Iris pigment epithelial cell (primary cell): ENCODE measurements at places on chromosomes 1 and 21.

DNA sequence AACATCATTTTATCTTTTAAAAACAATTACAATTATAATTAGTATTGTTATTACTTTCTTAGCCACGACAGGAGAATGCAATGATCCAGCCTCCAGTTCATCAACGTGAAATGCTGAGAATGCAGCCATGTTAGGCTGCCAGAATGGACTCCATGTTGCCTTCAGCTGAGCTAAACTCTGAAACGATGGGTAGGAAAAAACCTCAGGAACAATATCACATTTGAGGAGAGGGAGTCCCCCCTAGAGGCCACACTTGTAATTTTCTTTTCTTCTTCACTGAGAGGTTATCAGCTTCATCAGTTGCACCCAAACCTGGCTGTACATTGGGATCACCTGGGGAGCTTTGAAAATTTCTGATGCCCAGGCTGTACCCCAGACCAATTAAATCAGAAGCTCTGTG lies 34.6 kb upstream of the DNAH14 start:
- DNase-seq, result peak; percentile 6

DNA sequence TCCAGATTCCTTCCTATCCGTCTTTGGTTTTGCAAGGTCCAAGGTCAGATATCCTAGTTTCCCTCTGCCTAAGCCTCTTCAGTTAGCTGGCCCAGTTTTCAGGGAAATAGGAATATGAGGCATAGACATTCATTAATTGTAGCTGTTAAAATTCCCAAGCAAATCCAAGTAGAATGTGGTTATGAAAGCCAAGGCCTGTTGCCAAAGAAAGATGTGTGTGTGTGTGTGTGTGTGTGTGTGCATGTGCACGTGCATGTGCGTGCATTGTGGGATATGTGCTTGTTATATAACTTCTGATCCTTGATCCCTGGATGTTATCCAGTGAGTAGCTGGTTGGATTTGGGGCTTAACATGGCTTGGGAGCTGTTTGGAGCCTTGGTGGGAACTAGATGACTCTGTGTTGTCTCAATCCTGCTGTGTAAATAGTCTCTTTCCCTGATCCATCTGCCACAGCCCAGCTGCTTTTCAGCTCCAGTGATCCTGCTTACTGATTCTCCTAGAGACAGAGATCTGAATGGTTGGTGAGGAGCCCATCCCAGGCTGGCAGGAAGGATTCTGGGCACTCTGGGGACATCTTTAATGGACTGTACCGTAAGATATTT lies 70.6 kb upstream of the GCLM start:
- DNase-seq, result peak; percentile 53

DNA sequence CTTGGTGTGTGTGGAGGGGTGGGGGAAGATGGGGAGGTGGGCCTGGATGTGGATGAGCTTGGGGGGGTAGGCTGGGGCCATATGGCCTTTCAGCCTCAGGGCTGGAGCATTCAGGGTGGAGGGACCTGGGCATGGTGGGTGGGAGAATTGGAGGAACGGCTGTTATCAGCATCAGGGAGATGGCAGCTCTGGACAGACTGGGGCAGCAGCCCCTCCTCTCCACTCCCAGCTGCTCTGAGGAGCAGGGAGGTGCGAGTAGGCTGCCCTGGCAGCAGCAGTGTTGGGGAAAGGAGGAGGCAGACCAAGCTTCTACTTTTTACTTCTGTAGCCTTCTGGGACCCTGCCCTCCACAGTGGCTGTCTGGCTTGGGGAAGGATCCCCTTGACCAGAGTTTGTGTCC lies 10.2 kb downstream of the PPFIA4 start:
- no peak for DNase-seq

DNA sequence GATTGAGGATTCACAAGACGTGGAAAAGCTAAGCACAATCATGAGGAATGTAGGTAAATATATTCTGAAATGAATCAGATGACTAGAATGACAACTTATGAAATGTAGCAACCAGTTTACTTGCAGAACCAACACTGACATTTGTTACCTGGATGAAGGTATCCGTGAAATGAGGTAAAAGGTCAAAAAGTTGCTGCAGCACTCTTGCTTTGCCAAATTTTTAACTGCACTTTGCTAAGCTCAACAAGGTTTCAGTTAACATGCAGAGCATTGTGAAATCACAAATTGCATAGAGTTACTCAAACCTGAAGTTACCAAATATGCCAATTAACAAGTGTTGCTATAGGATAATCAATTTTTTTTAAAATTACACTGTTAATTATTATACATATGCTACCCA lies 1280.1 kb downstream of the KCNT2 start:
- no peak for DNase-seq

DNA sequence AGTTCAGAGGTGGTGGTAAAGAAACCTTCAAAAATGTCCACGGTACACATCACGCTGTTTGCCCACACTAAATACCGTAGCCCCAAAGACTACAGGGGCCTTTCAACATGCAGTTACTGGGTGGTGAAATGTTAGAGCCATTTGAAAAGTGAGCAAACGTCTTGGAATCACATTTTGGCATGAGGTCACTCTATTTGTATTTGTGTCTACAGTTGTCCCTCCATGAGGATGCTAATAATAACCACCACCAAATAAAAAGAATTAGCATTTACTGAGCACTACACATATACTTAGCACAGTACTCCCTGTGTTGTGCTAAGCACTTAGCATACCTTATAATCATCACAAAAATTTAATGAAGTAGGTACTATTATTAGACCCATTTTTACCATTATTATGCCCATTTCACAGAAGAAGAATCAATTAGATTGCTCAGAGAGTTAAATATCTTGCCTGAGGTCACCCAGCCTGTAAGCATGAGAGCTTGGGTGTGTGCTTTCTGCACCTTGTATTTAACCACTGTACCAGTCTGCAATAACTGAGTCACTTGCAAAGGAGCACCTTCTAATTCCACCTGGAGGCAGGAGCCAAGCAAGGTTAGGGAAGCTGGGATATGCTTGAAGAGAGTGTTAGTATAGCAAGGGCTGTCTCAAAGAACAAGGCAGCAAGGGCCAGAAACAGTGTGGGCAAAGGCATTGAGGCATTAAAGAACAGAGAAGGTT lies 57.4 kb downstream of the DNTTIP2 start:
- no peak for DNase-seq
